ENCODE measurements at places on chromosomes 3 and 15.
A peak's percentile ranks its signal among the peaks of the same experiment; 100 is the strongest.

DNA sequence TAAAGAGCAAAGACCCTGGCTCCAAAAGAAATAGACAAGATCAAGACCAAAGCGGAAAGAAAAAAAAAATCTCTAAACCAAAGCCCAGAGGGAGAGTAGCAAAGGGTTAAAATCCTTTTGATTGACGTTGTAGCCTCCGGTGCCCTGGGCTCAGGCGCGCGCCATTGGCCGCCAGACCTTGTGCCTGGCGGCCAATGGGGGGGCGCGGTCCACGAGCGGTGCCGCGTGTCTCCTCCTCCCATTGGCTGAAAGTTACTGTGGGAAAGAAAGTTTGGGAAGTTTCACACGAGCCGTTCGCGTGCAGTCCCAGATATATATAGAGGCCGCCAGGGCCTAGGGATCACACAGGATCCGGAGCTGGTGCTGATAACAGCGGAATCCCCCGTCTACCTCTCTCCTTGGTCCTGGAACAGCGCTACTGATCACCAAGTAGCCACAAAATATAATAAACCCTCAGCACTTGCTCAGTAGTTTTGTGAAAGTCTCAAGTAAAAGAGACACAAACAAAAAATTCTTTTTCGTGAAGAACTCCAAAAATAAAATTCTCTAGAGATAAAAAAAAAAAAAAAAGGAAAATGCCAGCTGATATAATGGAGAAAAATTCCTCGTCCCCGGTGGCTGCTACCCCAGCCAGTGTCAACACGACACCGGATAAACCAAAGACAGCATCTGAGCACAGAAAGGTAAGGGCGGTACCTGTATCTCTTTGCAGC, at the start of gene HES1:
Gene HES1, plus strand, starts transcription at position 343 of the 713 bp plus-strand sequence. Its CDS starts 233 bp downstream, at position 576.
- peak; percentile 96 for DNase-seq

GRCh38 chr3:77040926-77041722, 1.2 kb downstream of the ROBO2 start:
- no peak for DNase-seq

- peak; percentile 88 for DNase-seq
These were observed 132.1 kb downstream of the LPP start for GRCh38 chr3:188286087-188286513.

DNA sequence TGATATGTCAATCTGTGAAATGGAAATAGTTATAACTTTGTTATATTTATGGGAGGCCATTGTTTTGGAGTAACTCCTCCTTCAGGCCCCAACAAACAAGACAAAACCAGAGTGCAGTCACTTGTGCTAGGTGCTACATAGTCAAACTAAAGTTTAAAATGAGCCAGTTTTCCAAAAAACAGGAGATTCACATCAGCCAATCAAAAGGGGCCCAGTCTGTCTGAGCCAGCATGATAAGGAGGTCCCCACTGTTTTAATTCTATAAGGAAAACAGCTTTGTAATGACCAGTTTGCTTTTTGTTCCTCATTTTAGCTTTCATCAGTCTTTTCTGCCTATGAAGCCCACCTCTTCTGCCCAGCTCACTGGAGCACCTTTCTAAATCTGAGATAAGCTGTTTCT, 94.7 kb upstream of the SLC7A14 start:
- DNase-seq = no peak

DNA sequence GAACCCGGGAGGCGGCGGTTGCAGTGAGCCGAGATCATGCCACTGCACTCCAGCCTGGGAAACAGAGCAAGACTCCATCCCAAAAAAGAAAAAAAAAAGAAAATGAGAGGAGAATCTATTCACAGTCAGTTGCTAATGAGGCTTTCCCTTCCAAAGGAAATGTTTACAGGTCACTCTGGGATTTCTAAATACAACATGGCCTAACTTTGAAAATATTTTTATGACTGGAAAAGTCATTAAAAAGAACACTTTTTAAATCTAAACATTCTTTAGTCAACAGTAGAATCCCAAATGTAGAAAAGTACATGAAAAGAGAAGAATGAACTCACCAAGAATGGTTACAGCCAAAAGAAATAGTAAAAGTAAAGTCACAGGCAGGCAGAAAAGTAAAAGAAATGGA, 78.6 kb downstream of the PLD1 start:
- no peak for DNase-seq

- DNase-seq = no peak
These were observed 385.8 kb downstream of the LPP start for GRCh38 chr3:188539631-188540194.

- no peak for DNase-seq
These were observed 41.2 kb downstream of the LIPC start for GRCh38 chr15:58472821-58473581.

DNA sequence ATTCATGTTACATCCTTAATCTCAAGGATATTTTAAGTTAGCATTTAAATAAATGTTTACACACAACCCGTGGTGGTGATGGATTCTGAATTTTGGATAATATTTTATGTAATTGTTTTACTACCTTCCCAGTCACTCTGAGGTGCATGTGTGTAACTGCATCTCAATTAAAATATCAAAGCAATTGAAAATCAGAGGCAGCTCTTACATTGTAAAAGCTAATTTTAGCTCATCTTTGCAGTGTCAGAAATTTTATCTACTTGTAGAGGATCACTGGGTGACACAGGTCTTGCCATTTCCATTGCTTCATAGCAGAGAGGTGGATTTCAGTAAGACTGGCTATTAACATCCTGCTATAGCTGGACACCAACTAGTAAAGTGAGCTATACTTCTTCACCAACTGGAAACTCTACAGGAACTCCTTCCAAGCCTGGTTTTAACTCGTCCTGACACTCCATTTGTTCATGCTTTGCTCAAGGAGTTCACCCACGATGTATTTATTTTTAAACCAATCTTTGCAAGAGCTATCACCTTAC, 19.6 kb upstream of the MITF start:
- no peak for DNase-seq

GRCh38 chr15:101024706-101025500, 105.7 kb downstream of the LRRK1 start:
- peak; percentile 27 for DNase-seq

DNA sequence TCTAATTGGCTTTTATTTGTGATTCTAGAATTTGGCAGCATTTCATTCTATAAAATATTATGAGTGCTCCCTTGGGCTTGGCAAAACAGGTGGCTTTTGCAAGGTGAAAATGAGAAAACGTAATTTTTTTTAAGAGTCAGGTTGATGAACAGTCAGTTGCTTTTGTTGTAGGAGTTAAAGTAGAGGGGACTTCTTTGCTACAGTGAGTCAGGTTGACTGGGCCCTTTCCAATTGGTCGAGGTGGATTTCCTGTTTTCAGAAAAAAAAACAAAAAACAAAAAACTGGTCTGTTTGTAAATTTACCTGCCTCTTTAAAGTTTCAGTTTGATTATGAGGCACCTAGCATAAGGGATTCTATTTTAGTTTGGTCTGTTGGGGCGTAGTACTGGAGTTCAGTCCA, 1469.4 kb upstream of the GBE1 start:
- DNase-seq = no peak

DNA sequence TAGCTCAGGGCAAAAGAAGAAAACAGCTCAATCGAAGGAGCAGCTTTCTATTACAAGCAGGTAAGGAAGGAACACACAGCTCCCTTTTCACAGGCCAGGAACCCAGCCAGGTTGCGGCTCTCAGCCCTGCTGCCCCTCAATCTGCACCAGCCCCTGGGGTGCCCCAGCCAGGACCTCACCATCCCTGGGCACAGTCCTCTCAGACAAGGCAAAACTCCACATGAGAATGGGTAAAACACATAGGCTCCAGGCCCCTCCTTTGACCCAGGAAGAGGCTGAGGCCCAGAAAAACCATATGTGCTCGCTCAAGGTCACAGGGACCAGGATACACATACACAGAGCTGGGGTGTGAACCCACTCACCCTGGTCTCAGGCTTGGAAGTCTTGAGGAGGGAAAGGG, 178.7 kb upstream of the TLE3 start:
- DNase-seq = no peak

DNA sequence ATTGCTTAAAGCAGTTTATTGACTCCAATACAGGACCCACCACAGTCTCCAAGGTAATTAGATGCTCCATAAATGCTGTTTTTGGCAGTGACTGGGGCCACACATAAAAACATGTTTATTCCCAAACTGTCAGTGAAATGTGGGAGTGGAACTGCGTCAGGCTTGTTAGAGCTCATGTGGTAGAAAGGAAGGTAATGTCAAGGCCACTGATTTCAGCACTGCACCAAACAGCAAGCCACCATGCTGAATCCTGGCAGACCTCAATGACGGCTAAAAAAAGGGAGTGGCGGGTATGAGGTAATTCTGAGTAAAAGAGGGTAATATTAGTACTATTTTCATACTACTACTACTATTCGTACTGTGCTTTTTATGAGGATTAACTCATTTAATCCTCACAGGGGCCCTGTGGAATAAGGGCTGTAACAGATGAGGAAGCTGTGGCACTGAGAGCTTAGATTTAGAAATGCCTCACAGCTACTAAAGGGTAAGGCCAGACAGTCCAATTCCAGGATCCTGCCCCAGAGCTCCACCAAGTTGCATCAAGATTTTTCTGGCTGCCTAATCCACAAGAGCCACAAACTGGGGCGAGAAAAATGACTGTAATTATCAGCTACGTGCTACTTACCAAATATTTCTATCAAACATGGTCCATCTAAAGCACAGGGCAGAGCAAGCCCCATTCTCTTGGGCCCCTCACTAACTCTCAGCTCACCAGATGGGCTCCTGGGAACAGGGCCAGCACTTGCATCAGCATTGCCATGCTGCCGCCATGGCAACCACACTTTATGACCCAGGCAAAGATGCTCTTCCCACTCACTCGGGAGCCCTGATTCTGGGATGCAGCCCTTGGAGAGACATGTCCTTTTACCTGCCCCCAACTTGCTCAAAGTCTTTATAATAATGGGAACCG, 83.6 kb upstream of the SPATA12 start:
- DNase-seq = no peak

GRCh38 chr3:88882121-88882520, 225.3 kb upstream of the EPHA3 start:
- no peak for DNase-seq

- DNase-seq = no peak
These were observed 196.4 kb upstream of the NANOGP8 start for GRCh38 chr15:35281515-35281914.

GRCh38 chr15:34070003-34070402, 31.0 kb upstream of the AVEN start:
- no peak for DNase-seq

- no peak for DNase-seq
These were observed 113.4 kb downstream of the ETFA start for GRCh38 chr15:76197703-76198455.

DNA sequence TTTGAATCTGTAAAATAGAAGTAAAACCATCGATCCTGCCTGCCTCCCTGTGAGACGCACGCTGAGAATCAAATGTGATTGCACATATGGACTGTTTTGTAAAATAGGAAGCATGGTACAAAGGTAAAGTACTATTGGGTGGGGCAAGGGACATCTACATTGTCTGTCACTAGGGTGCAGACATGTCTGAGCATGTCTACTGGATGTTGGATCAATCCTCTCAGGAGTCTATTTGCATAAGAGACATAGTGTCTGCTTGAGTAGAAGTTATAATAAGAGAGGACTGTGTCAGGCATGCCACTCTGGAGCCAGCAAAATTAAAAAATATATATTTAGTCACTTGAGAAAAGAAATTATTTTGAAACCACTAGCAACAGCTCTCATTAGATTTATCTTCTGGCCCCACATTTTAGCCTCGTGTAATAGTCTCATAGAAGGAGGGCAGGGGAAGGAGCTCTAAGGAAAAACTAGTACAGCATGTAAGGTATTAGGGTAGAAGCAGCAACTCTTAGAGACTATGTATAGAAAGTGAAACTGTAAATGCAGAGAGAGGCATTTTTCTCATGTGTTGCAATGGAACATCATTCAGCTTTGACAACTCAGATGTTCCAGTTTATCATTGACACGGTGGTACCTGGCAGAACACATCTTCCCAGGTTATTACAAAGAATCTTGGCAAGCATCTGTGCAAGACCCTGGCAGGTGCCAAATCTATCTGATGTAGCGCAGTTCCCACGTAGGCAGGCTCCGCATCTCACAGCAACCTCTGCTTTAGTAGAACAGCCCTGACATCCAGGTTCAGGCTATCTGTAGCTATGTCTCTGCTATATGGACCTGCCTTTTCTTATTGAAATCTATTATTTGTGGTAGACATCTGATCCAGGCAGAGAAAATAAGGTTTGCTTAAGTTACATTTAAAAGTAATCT, 85.2 kb upstream of the CHL1 start:
- DNase-seq = no peak

DNA sequence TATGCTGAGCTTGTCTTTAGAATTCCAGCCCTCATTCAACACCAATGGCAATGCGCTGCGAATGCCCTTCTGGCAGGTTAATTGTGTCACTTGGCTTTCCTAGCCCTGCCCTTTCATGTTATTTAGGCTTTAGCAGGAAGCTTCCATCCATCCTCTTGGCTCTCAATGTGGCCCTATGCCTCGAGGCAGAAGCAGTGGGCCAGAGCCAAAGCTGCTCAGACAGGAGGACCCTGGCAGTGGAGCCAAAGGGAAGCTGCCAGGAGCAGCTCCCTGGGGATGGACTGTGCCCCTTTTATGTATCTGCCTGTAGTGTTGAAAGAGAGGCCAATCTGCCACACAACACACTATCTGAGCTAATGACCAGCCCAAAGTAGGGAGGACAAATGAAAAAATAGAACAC, 376.4 kb downstream of the CTNNB1 start:
- no peak for DNase-seq

- no peak for DNase-seq
These were observed 684.4 kb downstream of the GRM7 start for GRCh38 chr3:7545334-7545733.

DNA sequence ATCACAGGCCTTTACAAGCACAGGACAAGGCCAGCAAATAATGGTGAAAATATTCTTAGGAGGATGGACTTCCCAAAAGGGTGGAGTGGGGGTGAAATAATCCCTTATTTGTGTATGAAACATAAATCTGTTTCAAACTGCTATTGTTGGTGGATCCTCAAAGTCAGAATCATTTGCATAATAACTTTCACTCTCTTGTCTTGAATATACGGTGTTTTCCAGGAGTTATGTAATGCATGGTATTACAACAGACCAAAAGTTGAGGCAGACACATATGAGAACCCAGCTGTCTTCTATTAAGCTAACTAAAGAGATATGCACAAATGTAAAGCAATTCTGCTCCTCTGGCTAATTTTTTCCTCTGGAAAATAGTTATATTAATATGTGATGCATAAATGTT, 57.7 kb downstream of the PRTG start:
- peak; percentile 61 for DNase-seq

DNA sequence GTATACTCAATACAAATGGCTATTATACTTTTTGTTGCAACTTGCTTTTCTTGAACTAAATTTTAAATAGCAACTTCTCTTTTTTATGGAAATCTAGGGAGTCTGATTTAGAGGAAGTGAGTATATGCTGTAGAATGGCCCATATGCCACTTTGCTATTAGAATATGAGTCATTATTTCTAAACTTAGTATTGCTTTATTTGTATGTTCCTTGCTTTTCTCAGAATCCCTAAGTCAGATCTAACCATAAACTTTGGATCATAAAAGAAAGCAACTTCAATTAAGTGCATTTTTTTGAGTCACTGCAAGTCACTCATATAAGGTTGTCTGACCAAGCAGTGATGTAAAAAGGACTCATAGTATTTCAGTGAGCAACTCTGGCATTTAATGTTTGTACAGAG, 17.5 kb upstream of the SPTSSB start:
- peak; percentile 86 for DNase-seq
